ENCODE measurements at places on chromosomes 1 and 21.

DNA sequence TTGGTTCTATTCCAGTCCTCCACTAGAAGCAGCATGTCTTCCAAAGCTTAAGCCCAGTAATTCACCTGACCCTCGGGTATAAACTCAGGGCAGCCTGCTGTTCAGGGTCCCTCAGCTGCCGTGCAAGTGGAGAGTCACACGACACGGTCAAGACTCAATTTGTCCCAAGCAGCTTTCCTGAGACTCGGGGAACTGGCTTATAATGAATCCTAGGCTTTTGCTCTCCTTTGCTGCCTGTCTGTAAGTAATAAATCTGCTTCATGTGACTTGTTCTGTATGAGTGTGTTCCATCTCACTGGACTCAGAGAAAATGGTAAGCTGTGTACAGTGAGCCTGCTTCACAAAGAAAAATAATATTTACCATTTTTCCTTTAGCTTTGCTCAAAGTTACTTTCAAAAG, 119.8 kb downstream of the CYYR1 start:
- DNase-seq, result no peak

DNA sequence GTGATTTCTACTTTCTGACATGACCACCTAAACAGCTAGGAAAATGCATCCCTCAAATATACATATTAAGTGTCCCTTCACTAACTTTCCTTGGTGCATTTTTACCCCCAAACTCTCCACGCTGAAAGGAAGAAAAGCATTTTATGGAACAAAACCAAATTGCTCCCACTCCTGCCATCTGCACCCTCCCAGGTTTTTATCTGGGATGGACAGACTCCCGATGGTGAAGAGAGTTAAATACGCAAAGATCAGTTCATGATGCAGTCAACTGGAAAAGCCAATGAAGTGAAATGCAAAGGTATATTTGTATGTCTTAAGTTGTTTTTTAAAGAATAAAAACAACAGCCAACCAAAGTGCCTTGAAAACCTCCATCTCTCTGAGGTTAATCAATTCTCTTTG, 2.7 kb downstream of the DSTYK start:
- no peak for DNase-seq

DNA sequence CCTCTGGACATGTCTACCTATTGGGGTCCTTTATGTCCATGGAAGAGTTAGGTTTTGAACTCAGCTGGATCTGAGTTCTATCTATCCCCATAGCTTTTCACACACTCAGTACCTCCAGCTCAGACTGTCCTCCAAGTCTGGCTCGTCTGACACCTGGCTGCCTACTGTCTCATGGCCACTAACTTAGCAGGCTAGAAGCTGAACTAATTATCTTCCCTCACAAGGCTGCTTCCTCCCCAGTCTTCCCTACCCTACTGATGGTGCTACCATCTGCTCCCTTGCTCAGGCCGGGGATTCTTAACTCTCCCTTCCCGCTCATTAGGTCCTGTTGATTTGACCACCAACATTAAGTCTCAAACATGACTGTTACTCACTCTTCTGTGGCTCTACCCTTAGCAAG, 13.4 kb downstream of the VANGL2 start:
- DNase-seq, result no peak

- no peak for DNase-seq
Observed at GRCh38 chr1:106700211-106700610, 356.3 kb upstream of the PRMT6 start.

DNA sequence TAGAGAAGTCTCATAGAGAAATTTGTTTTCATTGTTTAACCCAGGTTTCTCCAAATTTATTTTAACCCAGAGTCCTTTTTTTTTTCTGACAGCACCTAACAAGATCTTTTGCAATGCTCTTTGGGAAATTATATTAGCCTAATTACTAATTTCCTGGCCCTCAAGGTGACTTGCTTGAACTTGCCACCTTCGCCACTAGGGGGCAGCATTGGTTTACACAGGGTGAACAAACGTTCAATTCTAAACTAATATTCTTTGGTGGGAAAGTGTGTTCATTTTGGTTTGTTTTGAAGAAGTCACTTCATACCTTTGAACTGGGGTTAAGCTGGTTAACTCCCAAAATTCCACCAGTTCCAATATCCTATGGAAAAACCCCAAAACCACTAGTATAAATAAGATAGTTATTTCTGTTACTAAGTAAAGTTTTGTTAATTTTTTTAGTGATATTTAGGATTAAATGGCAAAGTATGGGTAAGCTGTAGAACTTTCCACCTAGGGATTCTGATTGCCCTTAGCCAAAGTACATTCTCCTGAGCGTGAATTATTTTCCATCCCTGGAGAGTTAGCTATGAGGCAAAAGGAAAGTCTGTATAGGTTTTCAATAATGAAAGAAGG, 13.0 kb downstream of the CCDC190 start:
- peak; percentile 77 for DNase-seq

GRCh38 chr1:116417678-116418077, 44.6 kb downstream of the ATP1A1 start:
- DNase-seq, result no peak

DNA sequence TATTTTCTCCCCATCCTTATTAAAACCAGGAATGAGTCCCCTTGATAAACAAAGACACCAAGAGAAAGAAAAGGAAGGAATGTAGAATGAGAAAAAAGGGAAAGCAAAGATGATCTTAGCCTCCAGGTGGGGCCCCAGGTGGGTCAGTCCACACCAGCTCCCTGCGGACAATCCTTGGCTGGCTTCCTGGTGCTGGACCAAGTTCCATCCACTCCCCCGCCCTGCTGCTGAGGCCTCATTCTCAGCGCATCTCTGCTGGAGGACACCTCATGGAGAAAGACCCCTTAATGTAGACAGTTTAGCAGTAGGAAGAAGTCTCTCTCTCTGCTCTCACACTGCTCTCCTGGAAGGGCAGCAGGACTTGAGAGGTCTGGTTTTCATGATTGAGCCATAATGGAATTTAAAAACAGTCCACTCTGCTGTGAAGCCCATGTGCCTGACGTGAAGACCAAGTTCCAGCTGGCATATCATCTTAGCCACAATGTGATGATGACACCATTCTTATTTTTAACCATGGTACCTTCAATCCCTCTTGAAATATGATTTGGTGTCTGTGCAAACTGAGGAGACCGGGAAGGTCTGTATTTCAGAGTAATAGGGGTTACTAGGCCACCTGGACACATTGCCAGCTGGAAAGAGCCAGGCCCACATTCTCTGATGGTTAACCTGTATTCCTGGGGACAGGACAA, 83.1 kb downstream of the WLS start:
- no peak for DNase-seq

DNA sequence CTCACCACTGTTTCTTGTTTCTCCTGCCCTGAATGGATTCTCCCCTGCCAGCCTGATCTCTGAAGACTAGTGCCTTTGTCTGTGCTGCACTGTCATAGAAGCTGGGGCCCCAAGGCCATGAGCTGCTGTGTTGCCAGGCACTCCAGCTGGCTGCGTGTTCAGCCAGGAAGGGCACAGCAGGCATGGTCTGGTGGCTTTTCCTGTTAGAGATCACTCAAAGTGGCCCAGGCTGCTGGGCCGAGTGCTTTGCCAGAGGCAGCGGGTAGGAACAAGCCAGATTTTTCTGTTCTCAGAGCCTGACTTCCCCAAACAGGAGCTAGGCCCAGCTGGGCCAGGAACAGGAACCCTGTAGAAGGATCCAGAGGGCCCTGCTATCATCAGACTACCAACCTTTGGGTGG, 5.2 kb downstream of the ADPRS start:
- no peak for DNase-seq

DNA sequence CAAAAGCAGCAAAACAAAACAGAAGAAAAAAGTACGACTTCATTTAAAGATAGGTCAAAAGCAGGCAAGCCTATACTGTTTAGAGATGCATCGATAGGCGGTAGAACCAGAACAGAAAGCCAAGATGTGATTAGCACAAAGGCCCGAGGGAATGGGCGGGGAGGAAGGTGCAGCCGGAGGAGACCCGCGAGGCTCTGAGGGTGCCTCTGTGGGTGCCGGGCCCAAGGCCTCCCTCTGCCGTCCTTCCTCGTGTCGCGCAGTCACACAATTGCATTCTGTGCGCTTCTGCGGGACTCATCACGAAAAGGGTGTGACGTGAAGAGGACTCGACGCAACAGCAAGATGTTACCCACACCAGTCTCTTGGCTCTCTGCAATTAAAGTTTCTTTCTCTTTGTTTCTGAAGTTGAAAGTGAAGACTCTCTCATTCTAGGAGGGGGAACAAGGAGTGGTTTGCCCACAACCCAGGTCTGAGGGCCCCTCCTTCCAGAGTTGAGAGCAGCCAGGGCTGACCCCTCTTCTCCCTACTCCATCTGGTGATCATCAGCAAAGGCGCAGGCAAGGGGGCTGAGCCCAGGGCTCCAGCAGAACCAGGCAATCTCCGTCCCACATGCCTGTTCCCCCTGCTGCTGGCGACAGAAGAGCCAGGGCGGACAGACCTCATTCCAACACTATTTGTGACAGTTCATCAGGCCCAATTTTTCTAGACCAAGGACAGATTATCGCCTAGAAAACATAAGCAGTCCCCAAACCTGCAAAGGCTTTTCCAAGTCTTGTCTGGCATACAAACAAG, 41.0 kb downstream of the NPHP4 start:
- no peak for DNase-seq

- DNase-seq, result no peak
Observed at GRCh38 chr21:35664683-35665082, 395.6 kb downstream of the SETD4 start.

GRCh38 chr21:42009018-42009830, 936 bp downstream of the ZBTB21 start:
- peak; percentile 66 for DNase-seq

DNA sequence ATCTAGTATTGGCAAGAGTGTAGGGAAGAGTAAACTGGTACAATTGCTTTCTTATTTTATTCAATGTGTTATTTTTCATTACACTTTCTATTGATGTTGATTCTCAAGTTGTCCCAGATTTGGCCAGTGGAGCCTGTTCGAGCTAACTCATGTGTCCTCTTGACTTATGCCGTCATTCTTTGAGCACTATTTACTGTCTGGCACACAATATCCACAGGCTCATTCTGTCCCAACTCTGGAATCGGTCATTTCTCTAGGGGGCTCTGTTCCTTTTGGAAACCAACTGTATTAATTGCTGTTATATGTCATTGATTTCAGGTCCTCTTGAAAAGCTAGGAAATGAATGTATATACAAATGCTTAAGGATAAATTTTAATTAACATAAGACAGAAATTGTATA, 22.4 kb upstream of the SFPQ start:
- no peak for DNase-seq

DNA sequence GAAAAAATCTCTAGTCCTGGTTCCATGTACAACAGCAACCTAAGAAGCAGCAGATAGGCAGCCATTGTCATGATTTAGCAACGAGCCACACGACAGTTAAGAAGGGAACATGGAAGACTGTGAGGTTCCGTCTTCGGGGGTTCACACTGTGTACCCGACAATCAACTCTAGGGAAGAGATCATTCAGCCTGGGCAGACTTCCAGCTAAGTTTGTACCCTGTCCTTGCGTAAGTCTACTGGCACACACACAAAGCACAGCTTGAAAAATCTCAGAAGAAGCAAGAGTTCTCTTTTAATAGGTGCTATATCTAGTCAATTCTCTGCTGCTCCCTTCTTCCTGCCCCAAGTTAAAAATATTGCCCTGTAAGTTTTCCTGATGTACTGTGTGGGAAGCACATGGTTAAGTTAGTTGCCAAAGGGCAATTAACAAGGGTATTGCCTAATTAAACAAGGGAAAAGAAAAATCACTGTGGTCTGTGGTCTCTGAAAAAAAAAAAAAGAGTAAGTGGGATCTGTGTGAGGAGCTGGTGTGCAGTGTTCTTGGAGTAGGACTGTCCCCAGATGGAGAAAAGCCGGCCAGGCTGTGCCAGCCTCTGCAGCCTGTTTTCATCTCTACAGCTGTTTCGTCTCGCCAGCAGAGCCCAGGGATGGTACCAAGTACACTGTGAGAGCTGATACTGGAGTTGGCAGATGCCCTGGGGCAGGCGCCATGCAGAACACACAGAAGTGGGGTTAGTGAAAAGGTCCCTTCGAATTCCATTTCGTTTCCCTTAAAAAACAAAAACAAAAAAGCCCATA, 6.4 kb upstream of the MYBPHL start:
- no peak for DNase-seq

DNA sequence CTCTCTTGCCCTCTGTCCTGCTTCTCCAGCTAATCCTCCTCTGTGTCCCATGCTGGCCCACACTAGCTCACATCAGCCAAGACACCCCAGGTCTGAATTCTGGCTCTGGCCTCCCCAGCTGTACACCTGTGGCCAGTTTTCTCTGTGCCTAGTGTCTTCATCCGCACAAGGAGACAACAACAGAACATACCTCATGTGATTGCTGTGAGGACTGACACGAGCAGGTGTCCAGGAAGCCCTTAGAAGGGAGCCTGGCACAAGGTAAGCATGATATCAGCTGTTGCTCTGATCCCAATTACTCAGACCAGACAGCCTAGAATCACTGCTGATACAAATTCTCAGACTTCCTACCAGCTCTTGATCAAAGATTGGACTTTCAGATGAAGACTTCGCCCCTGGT, 71.2 kb upstream of the GJB5 start:
- no peak for DNase-seq

GRCh38 chr1:211750599-211750998, 75.2 kb upstream of the NEK2 start:
- DNase-seq, result no peak

- no peak for DNase-seq
Observed at GRCh38 chr1:18556364-18556763, 74.3 kb upstream of the PAX7 start.

DNA sequence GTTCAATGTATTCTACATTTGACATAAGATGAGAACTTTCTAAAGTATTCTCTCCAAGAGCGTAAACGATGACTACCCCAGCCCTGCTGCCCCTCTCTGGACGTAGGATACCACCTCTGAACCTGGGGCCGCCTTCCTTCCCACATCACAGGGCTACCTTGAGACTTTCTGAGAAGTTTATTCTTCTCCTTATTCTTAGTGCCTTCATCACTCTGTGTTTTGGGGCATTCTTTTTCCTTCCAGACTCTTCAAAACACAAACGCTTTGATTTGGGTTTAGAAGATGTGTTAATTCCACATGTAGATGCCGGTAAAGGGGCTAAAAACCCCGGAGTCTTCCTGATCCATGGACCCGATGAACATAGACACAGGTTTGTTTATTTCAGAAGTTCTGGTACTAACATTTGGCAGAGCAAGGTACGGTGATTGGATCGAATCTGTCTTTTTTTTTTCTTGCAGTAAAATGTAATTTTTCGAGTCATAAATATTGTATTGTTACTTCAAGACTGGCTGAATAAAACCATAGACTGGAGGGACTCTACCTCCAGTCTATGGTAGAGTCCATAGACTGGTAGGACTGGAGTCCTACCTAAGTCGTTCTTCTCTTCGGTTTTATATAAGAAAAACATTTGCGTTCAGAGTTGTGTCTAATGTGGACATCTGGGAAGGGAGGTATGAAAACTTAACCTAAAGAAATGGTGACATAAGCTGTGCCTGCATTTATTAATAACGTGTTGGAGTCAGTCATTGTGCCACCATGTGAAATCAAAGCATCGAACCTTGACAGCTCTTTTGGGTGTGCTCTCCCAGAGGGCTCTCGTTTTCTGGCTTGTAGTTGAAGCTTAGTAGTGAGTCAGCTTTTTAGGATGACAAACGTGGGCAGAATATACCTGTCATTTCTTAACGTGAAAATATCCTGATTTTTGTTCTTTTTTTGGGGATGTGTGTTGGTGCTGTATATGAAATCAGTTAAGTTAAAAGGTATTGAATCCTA, 1.2 kb downstream of the MAN1A2 start:
- DNase-seq, result peak; percentile 50

- DNase-seq, result no peak
Observed at GRCh38 chr1:231153726-231154125, 8.1 kb upstream of the TRIM67 start.

GRCh38 chr1:15090373-15090772, 63.2 kb upstream of the TMEM51 start:
- no peak for DNase-seq
